Cardiac muscle cell (in vitro differentiated cells and primary cell): ENCODE measurements at places on chromosomes 4 and X.
A peak's percentile ranks its signal among the peaks of the same experiment; 100 is the strongest.

GRCh38 chr4:75696581-75696980 is 23.4 kb upstream of the G3BP2 start:
- DNase-seq: no peak

DNA sequence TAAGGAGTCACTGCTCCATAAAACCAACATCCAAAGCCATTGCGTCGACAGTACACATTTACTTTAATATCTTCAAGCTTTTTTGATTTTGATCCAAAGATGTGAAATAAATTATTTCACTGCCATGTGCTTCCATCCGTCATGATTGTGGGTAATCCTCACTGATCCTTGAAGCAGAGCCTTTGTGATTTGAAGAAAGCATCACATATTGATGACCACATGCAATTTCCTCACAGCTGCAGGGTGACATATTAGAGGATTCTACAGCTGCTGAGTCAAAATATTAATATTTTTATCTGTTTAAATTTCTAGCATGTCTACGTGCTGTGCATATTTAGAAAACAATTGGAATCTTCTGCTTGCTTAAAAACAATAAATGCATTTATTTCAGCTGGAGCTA is 196.8 kb upstream of the ANXA3 start:
- DNase-seq: no peak

GRCh38 chr4:102503301-102503746 is 2.2 kb downstream of the NFKB1 start:
- no peak for DNase-seq

GRCh38 chrX:108304210-108304609 is 134.0 kb downstream of the COL4A6 start:
- DNase-seq: peak; percentile 36

DNA sequence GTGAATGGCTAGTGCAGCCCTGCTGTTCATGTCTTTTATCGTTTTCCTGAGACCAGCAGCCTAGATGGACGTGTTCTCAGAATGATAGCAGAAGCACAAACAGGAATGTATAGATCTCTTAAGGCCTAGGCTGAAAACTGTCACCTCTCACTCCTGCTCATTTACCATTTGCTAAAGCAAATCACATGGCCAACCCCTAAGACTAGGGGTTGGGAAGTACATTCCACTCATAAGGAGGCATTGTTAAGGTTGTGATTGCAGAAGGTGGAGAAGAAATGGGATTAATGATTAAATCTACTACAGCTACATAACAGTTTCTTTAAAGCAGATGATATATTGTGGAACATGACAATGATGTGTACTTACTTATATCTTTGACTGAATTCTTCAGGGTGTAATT is 536.8 kb upstream of the FTHL17 start:
- DNase-seq: no peak

DNA sequence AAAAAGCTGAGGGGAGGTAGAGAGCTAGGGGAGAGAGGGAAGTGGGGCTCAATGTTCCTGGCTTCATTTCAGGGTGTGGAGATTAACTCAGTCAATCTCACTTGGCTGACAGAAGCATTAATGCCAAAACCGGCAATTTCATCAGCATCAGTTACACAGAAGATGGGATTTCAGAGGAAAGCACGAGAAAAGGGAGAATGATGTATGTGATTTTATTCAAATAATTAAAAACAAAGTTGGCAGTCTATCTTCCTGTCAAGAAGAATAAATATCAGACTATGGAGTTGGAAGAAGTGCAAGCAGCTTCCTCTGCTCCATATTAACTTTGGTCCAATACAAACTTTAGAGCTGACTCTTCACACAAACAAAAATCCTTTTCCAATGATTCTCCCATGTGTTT is 29.6 kb upstream of the HCCS start:
- no peak for DNase-seq

- no peak for DNase-seq
Measured at GRCh38 chrX:46849933-46850332, 13.1 kb downstream of the RP2 start.

DNA sequence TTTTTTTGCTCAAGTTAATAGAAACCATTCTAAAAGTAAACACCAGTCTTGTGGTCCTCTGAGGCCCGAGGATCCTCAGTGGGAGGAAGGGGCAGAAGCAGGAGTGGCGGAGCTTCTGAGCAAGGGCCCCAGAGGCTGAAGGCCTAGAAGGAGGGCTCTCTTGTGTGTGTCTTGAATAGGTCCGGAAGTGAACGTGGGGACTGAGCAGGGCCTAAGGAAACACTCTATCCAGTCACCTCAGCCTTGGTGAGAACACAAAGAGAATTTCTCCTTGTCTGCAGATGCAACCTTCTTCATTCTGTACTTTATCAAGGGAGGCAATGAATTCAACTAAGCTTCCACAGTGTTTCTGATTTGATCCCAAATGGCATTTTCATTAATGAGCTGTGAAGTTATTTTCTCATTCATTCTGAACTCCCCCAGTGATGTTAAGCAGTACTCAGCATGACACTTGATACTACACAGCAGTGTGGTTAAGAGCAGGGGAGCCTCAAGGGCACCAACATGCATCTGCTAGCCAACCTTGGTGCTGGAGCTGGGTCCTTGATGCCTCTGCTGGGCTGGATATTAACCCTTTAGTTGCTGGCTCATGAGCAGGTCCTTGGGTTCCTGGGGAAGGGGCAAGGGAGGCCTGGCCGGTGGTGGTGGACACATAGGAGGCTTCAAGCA is 64.7 kb downstream of the RBM47 start:
- DNase-seq: peak; percentile 86

- no peak for DNase-seq
Measured at GRCh38 chr4:117491516-117491915, 406.1 kb upstream of the TRAM1L1 start.

GRCh38 chr4:142314686-142315085 is 531.4 kb downstream of the INPP4B start:
- DNase-seq: no peak

DNA sequence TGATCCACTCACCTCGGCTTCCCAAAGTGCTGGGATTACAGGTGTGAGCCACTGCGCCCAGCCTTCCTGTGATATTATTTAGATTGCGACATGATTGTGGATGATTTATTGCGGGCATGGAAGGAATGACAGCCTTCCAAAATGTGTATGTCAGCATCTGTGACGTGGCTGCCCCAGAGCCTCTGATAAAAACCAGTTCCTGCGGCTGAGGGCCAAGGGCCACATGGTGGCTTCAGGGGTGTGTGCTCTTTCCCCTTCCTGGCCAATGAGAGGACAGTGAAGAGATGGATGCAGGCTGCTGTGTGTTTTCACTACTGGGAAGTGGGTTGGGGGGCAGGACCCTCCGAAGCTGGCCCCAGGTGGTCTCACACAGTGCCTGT is 57.4 kb upstream of the HGFAC start:
- no peak for DNase-seq

GRCh38 chr4:43959976-43960375 is 488.6 kb downstream of the KCTD8 start:
- no peak for DNase-seq
